Left kidney (tissue), 8 donors: ENCODE measurements at places on chromosomes 5 and 9.

DNA sequence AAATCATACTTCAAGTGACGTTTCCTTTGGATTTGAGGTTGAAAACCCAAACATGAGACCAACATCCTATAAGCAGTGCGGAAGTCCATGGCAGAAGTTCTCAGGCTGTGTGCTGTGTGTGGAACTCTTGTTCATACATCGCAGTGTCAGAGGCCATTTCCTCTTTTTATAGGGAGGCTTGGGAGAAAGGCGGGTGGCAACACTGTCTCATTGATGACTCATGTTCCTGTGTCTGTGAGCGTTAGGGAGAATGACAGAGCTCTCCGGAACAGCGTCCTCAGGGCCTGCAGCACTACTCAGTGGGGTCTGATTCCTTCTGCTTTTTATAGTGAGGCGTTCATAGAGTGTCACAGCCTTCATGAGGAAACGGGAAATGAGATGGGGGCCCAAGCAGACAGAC is 98.8 kb upstream of the BASP1 start:
- no peak for DNase-seq

GRCh38 chr9:99634186-99634585 is 187.5 kb upstream of the NR4A3 start:
- no peak for DNase-seq

DNA sequence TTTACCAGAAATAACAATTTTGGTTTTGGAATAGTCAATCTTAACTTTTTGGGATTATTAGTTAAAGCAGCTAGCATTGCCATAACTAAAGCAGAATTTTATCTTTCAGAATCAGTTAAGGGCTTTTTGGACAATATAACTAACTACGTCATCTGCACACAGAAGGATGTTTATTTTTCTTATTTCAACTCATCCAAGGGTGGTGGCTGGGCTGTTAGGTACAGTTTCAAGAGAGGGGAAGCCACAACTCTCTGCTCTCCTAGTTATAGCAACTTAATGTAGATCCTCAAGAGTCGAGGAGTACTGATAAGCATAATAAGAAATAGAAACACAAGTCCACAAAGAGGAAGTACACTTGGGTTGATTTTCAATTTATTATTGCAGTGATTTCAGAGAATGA is 65.6 kb downstream of the ANKRD55 start:
- no peak for DNase-seq

GRCh38 chr5:175840050-175840841 is 31.1 kb upstream of the CPLX2 start:
- DNase-seq, result no peak

DNA sequence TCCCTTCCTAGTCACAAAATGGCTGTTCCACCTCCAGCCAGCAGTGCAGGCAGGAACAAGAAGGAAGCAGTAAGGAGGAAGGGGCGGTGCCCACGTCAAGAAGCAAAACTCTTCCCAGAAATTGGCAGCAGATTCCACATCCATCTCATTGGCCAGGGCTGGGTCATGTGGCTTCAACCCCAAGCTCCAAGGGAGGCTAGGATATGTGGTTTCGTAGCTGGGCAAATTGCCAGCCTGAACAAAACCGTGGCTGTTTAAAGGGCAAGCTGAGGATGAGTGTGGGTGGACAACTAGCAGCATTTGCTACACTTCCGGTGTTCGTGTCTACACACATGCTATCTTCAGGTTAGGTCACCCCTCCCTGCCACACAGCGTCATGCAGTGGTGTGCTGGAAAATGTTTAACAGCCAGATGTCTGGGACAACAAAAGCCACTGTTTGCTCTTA is 92.1 kb upstream of the MAP1B start:
- no peak for DNase-seq

DNA sequence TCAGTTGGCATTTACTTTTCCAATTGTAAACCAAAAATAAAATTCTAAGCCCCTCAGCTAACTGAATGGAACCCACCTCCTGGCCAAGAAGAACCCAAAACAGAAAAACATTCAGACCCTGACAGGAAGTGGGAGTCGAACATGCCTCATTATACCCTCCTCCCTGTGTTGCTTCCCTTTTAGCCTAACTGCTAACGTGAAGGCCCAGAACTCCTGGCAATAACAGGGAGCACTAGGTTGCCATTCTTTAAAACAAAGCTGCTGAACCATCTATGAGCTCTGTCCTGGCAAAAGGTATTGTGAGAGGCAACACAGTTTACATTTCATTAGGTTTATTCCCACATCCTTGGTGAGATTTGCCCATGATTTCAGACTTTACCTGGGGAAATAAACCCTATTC is 481.4 kb downstream of the CHSY3 start:
- no peak for DNase-seq

GRCh38 chr5:137446615-137447014 is 52.5 kb downstream of the SPOCK1 start:
- DNase-seq, result no peak

GRCh38 chr9:36479101-36479500 is 79.0 kb upstream of the RNF38 start:
- no peak for DNase-seq

GRCh38 chr9:95137587-95138145 is 179.8 kb downstream of the FANCC start:
- DNase-seq, result no peak

DNA sequence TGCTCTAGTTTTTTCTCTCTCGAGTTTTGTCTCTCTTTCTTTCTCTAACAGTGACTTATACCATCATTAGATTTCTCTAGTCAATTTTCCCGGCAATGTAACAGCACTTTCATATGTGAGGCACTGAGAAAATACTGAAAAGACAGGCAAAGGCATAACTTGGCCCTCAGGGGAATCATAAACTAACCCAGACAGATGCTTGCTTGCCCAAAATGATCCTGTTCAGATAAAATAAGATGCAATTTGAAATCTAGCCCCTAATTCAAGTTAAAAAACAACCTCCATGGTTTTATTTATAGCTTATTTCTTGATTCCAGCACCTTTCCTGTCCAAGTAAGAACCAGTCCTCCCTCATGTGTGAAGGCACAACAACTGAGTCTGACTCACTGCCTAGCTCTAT is 294.6 kb downstream of the GAS1 start:
- no peak for DNase-seq

DNA sequence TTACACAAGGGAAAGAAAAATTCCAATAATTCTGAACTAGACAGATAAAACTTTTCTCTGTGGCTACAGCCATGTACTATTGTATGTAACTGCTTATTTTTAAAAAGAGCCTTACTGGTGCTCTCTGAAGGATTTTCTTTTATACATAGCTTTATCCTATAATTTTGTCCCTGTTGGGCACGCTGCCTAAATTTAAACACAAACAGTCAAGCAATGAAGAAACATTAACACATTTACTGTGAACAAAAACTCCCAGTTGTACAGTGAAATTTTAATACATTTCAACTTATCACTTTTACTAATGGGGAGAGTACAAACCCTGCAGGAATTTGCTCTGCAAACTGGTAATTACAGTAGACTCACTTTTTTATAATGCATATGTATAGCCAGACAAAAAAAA is 273.3 kb downstream of the BNC2 start:
- DNase-seq, result no peak

- DNase-seq, result no peak
Observed at GRCh38 chr5:42760426-42760825, 3.8 kb downstream of the CCDC152 start.

DNA sequence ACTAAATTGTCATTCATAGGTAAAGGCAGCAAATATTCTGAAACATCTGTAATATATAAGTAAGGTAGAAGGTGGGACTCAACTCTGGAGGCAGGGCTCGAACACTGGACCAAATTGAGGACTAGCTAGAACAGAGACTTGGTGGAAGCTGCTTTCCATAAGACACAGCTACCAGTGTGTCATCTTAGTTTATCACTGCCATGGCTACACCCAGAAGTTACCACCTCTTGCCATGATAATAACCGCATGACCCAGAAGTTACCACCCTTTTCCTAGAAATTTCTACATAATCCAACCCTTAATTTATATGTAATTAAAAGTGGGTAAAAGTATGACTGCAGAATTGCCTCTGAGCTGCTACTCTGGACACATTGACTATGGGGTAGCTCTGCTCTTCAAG is 99.7 kb downstream of the STARD4 start:
- DNase-seq, result no peak

DNA sequence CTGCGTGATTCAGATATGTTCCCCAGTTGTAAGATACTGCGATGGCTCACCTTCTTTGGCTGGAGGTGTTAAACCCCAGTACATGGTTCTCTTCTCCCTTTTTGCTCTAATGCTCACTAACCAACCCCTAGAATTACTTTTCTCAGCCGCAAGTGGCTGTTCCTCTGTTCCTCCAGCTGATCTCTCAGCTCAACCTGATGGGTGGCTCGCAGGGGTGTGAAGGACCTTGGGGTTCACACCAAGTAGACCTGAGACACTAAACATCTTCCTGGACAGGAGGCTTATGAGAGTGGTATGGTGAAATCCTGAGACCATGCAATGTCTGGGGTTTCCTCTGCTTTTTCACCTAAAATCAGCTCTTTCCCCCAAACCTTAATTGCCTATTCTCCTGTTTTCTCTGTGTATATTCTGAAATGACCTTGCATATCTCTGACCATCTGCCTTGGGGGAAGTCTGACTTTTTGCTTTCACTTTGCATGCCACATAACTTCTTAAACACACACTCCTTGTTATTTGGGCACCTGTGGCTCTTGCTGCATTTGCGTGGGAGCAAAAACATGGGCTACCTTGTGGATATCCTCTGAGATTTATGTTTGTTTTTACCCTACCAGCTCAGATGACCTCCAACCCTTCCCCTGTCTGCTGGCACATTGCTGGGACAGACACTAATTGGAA is 15.9 kb upstream of the IFNA14 start:
- no peak for DNase-seq

- DNase-seq, result no peak
Observed at GRCh38 chr5:14958188-14958587, 86.6 kb upstream of the ANKH start.

DNA sequence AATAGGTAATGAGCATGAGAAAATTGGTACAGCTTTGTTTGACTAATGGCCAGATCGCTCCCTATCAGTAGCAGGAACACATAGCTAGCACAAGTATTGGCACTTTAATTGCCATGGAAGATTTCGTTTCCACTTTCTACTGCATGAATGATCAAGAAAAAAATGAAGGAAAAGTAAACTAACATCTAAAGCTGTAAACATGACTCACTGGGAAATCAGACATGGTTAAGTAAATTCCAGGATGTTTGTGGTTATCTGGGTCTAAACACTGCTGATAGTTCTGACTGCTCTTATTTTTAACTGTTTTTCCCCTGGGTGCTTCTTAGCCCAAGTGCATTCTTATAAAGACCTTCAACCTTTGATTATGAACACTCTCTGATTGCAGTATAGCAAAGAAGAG is 388.9 kb downstream of the NR2F1-AS1 start:
- no peak for DNase-seq

- DNase-seq, result no peak
Observed at GRCh38 chr5:51404255-51404654, 21.0 kb downstream of the ISL1 start.

GRCh38 chr5:168434746-168435321 is 51.4 kb upstream of the RARS1 start:
- DNase-seq, result no peak

DNA sequence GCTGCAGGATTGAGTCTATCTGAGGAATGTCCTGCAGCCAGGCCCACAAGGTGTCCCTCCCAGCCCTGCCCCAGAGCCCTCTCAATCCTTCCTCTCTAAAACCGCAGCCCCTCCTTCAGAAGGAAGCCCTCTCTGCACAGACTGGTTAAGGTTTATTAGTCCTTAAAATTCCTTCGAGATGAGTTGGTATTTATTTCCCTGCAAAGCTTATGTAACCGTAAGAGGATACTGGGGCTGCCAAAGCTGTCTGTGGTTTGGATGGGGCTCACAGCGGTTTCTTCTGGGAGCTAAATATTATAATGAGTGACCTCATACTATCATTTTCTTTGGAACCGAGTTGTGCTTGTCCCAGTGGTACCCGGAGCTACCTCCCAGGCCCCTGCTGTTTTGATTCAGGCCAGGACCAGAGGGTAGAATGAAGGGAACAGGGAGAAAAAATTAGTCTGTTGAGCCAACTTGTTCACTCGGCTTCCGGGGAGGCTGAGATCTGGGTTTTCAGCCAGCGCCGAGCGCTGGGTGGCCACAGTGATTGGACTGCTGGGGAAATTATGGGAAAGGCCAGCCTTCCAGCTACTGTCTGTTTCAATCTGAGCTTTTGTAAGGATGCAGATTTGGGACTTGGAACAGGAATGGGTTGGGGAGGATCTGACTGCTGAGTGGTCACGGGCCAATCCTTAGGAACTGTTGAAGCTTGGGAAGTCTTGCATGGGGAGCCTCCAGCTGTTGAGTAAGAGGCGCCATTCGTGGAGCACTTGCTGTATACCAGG is 107.5 kb downstream of the NDFIP1 start:
- DNase-seq, result no peak

GRCh38 chr5:26419987-26420386 is 618.4 kb downstream of the CDH9 start:
- DNase-seq, result no peak

DNA sequence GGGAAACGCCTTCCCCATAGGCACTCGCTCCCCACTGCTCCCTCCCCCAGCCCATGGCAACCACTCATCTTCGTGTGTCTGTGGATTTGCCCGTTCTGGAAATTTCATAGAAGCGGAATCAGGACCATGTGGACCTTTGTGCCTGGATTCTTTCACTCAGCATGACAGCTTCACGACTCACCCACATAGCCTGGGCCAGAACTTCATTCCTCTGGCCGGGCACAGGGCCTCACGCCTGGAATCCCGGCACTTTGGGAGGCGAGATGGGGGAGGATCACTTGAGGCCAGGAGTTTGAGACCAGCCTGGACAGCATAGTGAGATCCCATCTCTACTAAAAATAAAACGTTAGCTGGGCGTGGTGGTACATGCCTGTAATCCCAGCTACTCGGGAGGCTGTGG is 12.1 kb upstream of the DIPK1B start:
- DNase-seq, result no peak

DNA sequence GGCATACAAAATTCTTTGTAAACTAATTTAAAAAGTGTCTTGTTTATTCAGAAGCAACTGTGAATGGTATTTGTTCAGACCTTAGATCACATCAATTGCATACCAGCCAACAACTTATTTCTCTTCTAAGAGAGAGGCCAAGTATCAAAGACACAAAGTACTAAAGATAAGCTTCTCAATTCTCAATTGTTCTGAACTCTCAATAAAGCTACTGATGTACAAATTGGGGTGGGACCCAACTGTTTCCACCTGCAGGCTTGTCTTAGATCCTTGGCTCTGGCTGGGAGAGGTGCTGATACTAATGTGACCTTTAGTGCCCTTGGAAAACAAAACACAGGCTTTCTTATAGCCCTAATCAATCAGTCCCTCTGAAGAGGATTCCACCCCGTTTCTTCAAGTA is 22.1 kb downstream of the XRCC4 start:
- DNase-seq, result no peak

DNA sequence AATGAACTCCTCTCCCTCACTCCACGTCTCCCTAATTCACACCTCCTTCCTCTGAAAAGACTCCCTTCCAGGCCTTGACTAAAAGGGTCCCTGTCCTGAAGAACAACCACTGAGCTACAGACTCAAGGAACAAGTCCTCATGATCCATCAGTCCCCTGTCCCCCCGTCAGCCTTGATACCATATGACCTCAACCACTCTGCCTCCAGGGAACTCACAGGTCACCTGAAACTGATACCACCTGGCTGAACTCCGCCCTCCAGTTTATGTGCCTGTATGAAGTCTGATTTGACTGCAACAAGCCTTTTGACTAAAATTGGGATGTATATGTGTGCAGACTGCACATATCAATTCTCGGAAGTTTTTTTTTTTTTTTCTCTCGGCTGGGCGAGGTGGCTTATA is 88.7 kb downstream of the UGCG start:
- no peak for DNase-seq

- DNase-seq, result no peak
Observed at GRCh38 chr5:38551030-38552017, 5.1 kb downstream of the LIFR start.

GRCh38 chr9:138083873-138084272 is 206.3 kb downstream of the CACNA1B start:
- DNase-seq, result no peak
